Glutamatergic neuron (in vitro differentiated cells): ENCODE measurements at places on chromosomes 3 and 15. TPM values are rescaled to one million over a fixed set of nuclear protein-coding genes. Genes with fewer than 3 reads are reported as not detected.
A peak's percentile ranks its signal among the peaks of the same experiment; 100 is the strongest.

The PLSCR2 gene
- total RNA-seq, result not detected

The CDC25A gene
- total RNA-seq, result 11.8 TPM

The CA12 gene
- total RNA-seq, result not detected

The CADM2 gene
- total RNA-seq, result 233 TPM

The FOXL2NB gene
- 0.15 TPM for total RNA-seq

The TF gene
- total RNA-seq, result 2.3 TPM

The PTPRG gene
- 52.1 TPM for total RNA-seq

The USP13 gene
- total RNA-seq, result 28.5 TPM

The SI gene
- not detected for total RNA-seq

DNA sequence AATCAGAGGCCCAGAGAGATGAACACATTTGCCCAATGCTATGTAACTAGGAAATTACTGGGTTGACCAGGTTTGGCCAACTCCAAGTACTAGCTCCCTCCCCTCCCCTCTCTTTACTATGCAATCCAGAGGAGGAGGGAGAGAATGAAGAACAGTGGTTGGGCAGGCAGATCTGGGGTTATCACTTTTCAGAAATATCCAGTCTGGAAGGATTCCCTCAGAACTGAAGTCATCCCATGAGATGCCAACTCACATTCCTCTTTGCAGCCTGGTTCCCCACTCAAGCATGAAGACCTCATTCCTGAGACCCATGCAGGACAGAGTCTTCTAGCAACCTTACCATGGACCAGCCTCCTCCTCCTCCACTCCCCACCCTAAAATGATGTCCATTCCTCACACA is 201.1 kb downstream of the TLE3 start:
- no peak overlapping the region for H3K27ac ChIP-seq
- no peak overlapping the region for H3K4me3 ChIP-seq
- H3K4me1 ChIP-seq, result peaks cover 15% of the 10 kb centered on the region
- peaks cover 12% of the 10 kb centered on the region for H3K36me3 ChIP-seq

DNA sequence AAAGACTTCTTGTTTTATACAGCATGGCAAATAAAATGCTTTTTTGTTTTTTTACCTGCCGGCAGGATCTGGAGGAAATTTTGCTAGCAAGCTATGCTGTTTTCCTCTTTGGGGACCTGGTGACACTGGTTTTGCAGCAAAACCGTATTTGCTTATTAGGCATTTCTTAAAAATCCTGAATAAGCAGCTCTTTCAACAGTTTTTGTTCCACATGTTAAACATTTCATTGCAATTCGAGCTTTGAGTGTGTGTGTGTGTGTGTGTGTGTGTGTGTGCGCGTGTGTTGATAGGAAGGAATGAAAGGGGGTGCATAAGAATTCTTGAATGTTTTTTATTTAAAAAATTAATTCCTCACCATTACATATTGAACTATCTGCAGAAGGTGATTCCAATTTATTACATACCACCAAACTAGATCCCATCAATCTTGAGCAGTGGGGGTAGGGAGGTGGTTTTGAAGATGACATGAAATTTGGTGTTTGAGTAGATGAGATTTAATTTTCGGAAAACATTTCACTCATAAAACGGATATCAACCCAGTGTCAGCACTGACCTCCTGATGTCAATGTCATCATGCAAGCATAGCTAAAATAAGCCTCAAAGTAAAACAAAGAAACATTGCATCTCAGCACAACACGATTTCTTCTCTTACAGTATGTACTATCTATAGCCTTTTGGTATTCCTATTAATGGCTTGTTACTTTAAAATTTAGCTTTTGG is 17.3 kb downstream of the ZBTB38 start:
- peaks cover 32% of the 10 kb centered on the region for H3K4me1 ChIP-seq
- H3K27ac ChIP-seq, result peak overlapping the region; percentile 94
- H3K36me3 ChIP-seq, result no peaks in the 10 kb centered on the region

DNA sequence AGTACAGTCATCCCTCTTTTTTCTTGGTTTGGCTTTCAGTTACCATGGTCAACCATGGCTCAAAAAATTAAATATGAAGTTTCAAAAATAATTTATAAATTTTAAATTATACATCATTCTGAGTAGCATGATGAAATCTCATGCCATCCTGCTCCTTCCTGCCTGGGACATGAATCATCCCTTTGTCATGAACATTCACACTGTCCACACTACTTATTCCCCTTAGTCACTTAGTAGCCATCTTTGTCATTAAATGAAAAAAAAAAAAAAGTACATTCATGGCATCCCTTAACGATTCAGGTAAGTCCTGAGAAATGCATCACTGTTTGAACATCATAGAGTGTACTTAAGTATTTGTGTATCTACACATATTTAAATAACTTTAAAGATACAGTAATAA is 1046.3 kb downstream of the ROBO2 start:
- H3K27ac ChIP-seq, result no peak overlapping the region
- H3K36me3 ChIP-seq, result no peaks in the 10 kb centered on the region
- H3K27me3 ChIP-seq, result no peaks in the 10 kb centered on the region

DNA sequence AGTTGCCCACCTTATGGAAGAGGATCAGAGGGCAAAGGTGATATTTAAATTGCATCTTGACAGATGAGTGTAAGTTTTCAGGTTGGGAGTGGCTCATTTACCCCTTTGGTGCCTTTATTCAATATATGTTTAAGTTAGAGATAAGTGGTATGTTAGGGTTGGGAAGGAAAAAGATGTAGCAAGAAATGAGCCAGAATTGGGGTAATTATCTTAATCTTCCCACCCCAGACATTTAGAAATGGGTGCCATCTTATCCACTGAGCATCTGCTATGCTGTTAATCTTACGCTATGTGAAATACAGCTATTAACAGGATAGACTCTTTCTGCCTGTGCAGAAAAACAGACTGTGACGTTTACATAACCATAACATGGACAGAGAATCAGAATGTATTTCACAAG is 6.3 kb downstream of the CMTM7 start:
- no peaks in the 10 kb centered on the region for H3K36me3 ChIP-seq
- H3K27me3 ChIP-seq, result peaks cover 19% of the 10 kb centered on the region
- peak overlapping the region; percentile 18 for H3K4me3 ChIP-seq
- H3K4me1 ChIP-seq, result peaks cover 47% of the 10 kb centered on the region
- peak overlapping the region; percentile 69 for H3K27ac ChIP-seq

GRCh38 chr15:69000725-69001503 is 13.6 kb upstream of the NOX5 start:
- H3K36me3 ChIP-seq, result no peaks in the 10 kb centered on the region
- no peak for DNase-seq
- H3K27ac ChIP-seq, result no peak overlapping the region
- no peaks in the 10 kb centered on the region for H3K27me3 ChIP-seq

GRCh38 chr3:146544929-146545528 is 622 bp upstream of the PLSCR1 start:
- H3K27ac ChIP-seq, result no peak overlapping the region
- H3K27me3 ChIP-seq, result no peaks in the 10 kb centered on the region
- peak overlapping the region; percentile 91 for H3K4me3 ChIP-seq
- H3K4me1 ChIP-seq, result peaks cover 1% of the 10 kb centered on the region

GRCh38 chr15:96764501-96764900 is 434.0 kb downstream of the NR2F2 start:
- H3K36me3 ChIP-seq, result no peaks in the 10 kb centered on the region
- H3K27ac ChIP-seq, result no peak overlapping the region
- no peak overlapping the region for H3K4me3 ChIP-seq
- H3K27me3 ChIP-seq, result no peaks in the 10 kb centered on the region
- no peaks in the 10 kb centered on the region for H3K4me1 ChIP-seq

- no peak overlapping the region for H3K27ac ChIP-seq
- H3K4me1 ChIP-seq, result no peaks in the 10 kb centered on the region
- H3K27me3 ChIP-seq, result no peaks in the 10 kb centered on the region
- no peak for DNase-seq
- no peak overlapping the region for H3K4me3 ChIP-seq
Observed at GRCh38 chr15:40060236-40060961, 21.4 kb upstream of the SRP14 start.

GRCh38 chr15:100759106-100759505 is 120.5 kb upstream of the ALDH1A3 start:
- peaks cover 3% of the 10 kb centered on the region for H3K4me1 ChIP-seq
- peaks cover 5% of the 10 kb centered on the region for H3K36me3 ChIP-seq
- H3K4me3 ChIP-seq, result no peak overlapping the region
- H3K27ac ChIP-seq, result no peak overlapping the region
- H3K27me3 ChIP-seq, result peaks cover 2% of the 10 kb centered on the region

GRCh38 chr15:86894269-86894668 is 814.6 kb downstream of the AGBL1 start:
- DNase-seq, result no peak
- H3K4me1 ChIP-seq, result no peaks in the 10 kb centered on the region
- no peaks in the 10 kb centered on the region for H3K27me3 ChIP-seq
- no peak overlapping the region for H3K4me3 ChIP-seq

DNA sequence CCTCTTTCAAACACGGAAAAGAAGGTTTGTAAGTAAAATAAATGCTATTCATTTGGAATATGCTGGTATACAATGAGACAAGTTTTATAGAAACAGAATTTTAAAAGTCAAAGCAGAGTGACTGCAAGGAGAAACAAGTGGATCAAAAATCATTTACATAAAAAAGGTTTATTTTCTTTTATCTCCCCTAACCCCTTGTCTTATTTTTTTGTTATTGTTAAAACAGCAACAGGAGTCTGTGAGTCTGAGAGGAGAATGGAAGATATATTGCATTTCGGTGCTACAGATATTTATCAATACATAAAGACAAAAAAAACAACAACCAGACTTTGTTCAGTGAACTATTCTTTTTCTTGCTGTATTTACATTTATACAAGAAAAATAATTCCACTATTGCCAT is 1116.4 kb downstream of the OTOL1 start:
- H3K27me3 ChIP-seq, result peaks cover 1% of the 10 kb centered on the region
- H3K4me3 ChIP-seq, result no peak overlapping the region
- no peaks in the 10 kb centered on the region for H3K36me3 ChIP-seq
- no peak for DNase-seq
- H3K4me1 ChIP-seq, result no peaks in the 10 kb centered on the region

- no peak overlapping the region for H3K27ac ChIP-seq
- no peaks in the 10 kb centered on the region for H3K4me1 ChIP-seq
- DNase-seq, result no peak
- no peak overlapping the region for H3K4me3 ChIP-seq
- peaks cover 4% of the 10 kb centered on the region for H3K36me3 ChIP-seq
- H3K27me3 ChIP-seq, result no peaks in the 10 kb centered on the region
Observed at GRCh38 chr3:61381745-61382392, 130.6 kb upstream of the FHIT start.

- H3K36me3 ChIP-seq, result no peaks in the 10 kb centered on the region
- peak overlapping the region; percentile 100 for H3K4me3 ChIP-seq
- peaks cover 15% of the 10 kb centered on the region for H3K4me1 ChIP-seq
- H3K27me3 ChIP-seq, result peaks cover 11% of the 10 kb centered on the region
- peak overlapping the region; percentile 86 for H3K27ac ChIP-seq
Observed at GRCh38 chr15:42494998-42495360, 455 bp upstream of the SNAP23 start.

- no peak for DNase-seq
- no peaks in the 10 kb centered on the region for H3K36me3 ChIP-seq
- no peak overlapping the region for H3K27ac ChIP-seq
- H3K4me1 ChIP-seq, result no peaks in the 10 kb centered on the region
- H3K4me3 ChIP-seq, result no peak overlapping the region
- H3K27me3 ChIP-seq, result no peaks in the 10 kb centered on the region
Observed at GRCh38 chr3:190401963-190402362, 14.0 kb downstream of the CLDN16 start.

GRCh38 chr3:143848704-143849103 is 436 bp upstream of the SLC9A9 start:
- peaks cover 32% of the 10 kb centered on the region for H3K4me1 ChIP-seq
- DNase-seq, result no peak
- no peaks in the 10 kb centered on the region for H3K36me3 ChIP-seq
- H3K27me3 ChIP-seq, result peaks cover 10% of the 10 kb centered on the region

GRCh38 chr3:21390856-21391255 is 360.2 kb downstream of the ZNF385D start:
- H3K4me3 ChIP-seq, result no peak overlapping the region
- no peaks in the 10 kb centered on the region for H3K27me3 ChIP-seq
- H3K4me1 ChIP-seq, result no peaks in the 10 kb centered on the region
- no peak for DNase-seq
- H3K36me3 ChIP-seq, result peaks cover 4% of the 10 kb centered on the region

DNA sequence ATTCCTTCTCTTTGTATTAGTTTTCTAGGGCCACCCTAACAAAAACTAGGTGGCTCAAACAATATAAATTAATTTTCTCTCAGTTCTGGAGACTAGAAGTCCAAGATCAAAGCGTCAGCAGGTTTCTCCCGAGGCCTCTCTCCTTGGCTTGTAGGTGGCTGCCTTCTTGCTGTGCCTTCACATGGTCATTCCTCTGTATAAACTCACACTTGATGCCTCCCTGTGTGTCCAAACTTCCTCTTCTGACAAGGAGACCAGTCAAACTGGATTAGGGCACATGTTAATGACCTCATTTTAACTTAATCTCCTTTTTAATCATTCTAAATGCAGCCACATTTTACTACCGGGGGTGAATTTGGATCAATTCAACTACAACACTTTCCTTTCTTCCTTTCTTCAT is 691.1 kb downstream of the DIPK2A start:
- no peak overlapping the region for H3K4me3 ChIP-seq
- H3K27me3 ChIP-seq, result peaks cover 1% of the 10 kb centered on the region
- H3K36me3 ChIP-seq, result peaks cover 18% of the 10 kb centered on the region
- no peaks in the 10 kb centered on the region for H3K4me1 ChIP-seq
- H3K27ac ChIP-seq, result no peak overlapping the region

DNA sequence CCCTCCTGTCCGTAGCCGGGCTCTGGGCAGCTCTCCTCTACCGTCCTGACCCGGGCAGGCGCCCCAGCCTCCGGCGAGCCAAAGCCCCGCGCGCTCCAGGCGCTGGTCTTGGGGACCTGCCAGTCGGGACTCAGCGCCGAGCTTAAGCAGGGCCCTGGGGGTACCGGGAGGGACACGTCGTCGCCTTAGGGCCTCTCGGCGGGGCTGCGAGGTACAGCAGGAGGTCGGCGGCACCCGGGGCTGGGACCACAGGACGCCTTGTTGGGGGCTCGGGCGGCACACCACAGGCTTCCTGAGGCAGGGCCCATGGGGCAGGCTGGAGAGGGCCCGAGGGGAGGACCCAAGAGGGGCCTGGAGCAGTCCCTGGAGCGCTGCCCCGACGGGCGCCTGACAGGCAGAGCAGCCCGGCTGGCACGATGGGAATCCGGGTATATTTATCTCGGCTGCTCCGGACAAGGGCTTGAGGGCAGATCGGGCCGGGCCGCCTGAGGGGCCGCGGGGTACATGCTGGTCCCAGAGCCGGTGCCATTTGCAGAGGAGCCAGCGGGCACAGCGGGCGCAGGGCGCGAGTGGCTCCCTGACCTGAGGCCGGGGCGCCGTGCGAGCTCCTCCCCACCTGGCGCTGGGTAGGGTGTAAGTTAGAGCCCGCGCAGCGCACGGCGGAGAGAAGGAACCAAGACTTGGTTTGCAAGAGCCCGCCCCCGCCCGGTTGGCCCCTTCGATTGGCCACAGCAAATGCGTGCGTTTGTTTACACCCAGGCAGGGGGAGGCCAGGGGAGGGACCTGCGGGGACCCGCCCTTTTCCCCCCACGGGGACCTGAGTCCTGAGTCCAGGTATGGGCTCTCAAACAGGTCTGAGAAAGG is 574 bp downstream of the SLC38A3 start:
- H3K27me3 ChIP-seq, result peaks cover 14% of the 10 kb centered on the region
- peaks cover 7% of the 10 kb centered on the region for H3K4me1 ChIP-seq
- H3K4me3 ChIP-seq, result peak overlapping the region; percentile 67

GRCh38 chr3:47404955-47405790 is 24.4 kb downstream of the PTPN23 start:
- H3K4me3 ChIP-seq, result no peak overlapping the region
- H3K27me3 ChIP-seq, result peaks cover 2% of the 10 kb centered on the region
- H3K36me3 ChIP-seq, result no peaks in the 10 kb centered on the region
- no peak overlapping the region for H3K27ac ChIP-seq

- H3K36me3 ChIP-seq, result no peaks in the 10 kb centered on the region
- no peak for DNase-seq
- H3K4me1 ChIP-seq, result peaks cover 3% of the 10 kb centered on the region
- peaks cover 9% of the 10 kb centered on the region for H3K27me3 ChIP-seq
- no peak overlapping the region for H3K4me3 ChIP-seq
Observed at GRCh38 chr15:31163769-31164572, 62.4 kb upstream of the TRPM1 start.
